ENCODE measurements at places on chromosomes 11 and 22.

DNA sequence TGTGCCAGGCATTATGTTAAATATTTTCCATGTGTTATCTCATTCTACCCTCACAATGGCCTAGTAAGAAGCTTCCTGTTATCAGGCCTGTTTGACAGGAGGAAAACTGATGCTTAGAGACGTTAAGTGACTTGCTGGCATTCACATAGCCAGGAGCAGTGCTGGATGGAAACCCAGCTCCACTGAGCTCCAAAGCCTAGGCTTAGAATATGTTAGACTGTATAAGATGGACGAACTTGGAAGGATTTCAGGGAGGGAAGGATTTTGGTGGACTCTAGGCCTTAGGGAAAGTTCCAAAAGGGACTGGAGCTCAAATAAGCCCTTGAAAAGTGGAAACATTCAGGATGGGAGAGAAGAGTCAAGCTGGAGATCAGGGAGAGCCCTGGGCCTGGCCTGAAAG is 2.1 kb downstream of the CD44 start:
- DNase-seq = no peak

GRCh38 chr22:50296658-50297490 is 10.6 kb downstream of the PLXNB2 start:
- DNase-seq = no peak

GRCh38 chr11:118090545-118091162 is 3.9 kb upstream of the SMIM35 start:
- no peak for DNase-seq

GRCh38 chr11:95042906-95043305 is 6.3 kb upstream of the KDM4F start:
- DNase-seq = no peak

- DNase-seq = no peak
Measured at GRCh38 chr11:1178201-1178885, 20.6 kb downstream of the MUC5AC start.

DNA sequence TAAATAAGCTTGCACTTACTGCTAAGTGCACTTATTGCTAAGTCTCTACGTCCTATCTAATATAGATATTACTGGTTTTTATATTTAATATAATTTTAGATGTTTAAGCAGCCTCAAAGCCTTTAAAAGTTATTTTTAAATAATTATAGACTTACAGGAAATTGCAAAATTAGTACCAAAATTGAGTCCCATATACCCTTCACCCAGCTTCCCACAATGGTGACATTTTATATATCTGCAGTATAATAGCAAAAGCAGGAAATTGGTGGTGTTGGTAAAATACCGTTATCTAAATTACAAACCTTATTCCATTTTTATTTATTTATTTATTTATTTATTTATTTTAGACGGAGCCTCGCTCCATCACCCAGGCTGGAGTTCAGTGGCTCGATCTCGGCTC is 1.9 kb upstream of the AP1B1 start:
- no peak for DNase-seq

- DNase-seq = no peak
Measured at GRCh38 chr11:79259800-79260199, 181.0 kb downstream of the TENM4 start.

DNA sequence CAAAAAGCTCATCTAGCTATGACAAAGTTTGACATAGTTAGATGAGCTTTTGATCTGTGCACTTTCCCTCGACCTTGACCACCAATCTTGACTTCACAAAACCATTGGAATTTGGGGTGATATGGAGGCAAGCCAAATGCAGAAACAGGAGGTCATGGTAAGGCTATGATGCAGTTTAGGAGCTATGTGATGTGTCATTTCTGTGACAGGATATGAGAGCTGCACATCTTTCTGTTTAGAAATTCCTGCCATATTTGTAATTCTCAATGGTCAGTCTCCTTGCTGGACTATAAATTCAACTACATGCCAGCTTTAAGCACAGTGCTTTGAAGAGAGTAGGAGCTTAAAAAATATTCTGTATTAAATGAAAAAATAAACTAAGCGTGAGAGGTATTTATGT is 12.9 kb downstream of the OR51B6 start:
- no peak for DNase-seq

DNA sequence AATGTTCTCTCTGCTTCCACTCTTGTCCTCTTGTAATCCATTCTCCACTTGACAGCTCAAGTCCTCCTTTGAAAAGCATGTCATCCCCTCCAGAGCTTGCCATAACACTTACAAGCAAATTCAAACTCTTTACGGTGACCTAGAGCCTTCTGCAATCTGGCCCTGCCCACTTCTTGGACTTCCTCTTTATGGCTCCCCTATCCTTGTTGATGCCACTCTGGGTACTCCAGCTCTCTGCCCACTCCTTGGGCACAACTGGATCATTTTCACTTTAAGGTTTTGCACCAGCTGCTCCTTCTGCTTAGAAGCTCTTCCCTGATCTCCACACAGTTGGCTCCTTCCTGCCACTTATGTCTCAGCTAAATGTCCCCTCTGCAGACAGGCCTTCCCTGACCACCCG is 217.9 kb downstream of the DSCAML1 start:
- no peak for DNase-seq

- DNase-seq = no peak
Measured at GRCh38 chr11:26227883-26228502, 103.9 kb upstream of the ANO3 start.

DNA sequence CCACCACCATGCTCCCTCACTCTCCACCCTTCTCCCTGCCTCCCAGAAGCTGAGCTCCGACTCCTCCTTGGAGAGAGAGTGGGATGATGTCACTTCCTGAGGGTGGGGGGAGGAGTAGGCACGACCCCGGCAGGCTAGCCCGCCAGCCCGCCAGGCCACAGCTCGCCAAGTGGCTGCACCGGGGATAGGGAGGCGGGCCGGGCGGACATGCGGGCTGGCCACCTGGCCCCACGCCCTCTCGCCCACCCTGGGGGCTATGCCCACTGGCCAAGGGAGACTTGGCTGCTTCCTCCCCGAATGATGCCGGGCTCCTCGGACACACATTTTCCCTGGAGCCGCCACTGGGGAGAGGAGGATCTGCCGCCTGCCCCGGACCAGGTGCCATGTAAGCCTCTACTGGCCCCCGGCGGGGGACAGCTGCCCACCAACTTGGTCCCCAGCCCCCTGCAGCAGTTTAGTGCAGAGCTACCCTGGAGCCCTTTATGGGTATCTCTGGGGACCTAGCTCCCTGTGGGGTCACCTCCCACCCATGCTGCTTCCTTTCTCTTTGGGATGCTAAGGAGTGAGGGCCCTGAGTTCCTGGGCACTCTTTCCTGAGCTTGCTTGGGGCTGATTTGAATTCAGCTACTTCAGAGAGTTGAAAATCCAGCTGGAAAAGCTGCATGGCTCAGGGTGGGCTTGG is 33.7 kb upstream of the MYRF start:
- DNase-seq = no peak

DNA sequence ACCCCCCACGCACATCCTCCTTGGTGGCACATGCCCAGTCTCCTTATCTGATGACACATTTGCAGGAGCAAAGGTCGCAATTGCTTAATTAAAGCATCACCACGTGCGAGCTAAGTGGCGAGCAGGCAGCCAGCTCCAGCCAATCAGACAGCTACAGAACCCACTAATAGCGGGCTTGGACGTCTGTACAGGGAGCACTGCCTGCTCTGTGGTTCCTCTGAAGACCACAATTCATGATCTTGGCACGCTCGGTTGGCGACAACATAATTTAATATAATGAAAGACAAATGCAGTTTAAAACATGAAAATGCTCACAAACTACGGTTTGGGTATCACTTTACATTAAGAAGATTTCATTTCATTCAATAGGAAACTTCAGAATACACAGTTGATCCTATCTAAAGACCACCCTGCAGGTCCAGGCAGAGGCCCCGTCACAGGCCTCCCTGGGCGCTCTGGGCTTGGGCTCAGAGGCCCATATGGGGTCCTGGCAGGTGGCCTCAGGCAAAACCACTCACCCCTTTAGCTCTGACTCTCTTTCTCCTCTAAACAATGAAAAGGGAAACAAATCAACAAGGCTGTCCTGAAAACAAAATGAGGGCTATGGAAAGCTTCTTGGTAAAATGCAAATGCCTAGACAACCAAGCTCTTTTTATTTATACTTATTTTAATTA is 10.4 kb downstream of the PACSIN2 start:
- DNase-seq = no peak

GRCh38 chr11:107496011-107496410 is 38.4 kb upstream of the CWF19L2 start:
- DNase-seq = no peak

- no peak for DNase-seq
Measured at GRCh38 chr22:44526779-44527126, 28.7 kb upstream of the RTL6 start.

DNA sequence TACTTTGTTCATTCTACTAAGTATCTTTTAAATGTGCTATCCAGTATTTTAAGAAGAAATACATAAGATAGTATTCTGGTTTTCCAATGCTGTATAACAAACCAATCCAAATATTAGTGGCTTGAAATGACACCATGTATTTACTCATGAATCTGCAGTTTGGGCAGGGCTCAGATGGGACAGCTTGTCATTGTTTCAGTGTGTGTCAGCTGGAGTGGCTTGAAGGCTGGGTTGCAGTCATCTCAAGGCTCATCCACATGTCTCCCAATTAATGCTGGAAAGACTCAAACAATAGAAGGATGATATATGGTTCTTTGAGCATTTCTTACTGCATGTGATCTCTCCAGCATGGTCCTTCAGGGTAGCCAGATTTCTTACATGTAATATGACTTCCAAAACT is 146.2 kb downstream of the ARHGAP42 start:
- DNase-seq = no peak

DNA sequence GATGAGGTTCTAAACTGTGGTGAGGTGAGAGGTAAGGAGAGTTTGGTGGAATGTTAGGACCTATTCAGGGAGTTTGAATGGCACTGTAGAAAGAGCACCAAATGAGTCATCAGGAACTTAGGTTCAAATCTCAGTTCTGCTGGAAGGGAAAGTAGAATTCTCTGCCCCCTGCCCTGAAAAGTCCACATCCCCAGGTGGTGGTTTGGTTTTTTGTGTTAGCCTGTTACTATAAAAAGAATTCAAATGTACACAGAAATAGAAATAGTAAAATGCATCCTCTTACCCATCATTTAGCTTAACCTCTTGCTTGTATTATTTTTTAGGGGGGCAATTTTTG is 20.2 kb downstream of the PPFIBP2 start:
- no peak for DNase-seq

GRCh38 chr11:76770642-76771445 is 12.3 kb upstream of the TSKU start:
- no peak for DNase-seq

GRCh38 chr11:44256673-44257291 is 53.2 kb downstream of the ALX4 start:
- DNase-seq = no peak

GRCh38 chr22:46464701-46465344 is 72.6 kb downstream of the CELSR1 start:
- DNase-seq = no peak

- no peak for DNase-seq
Measured at GRCh38 chr11:85749884-85750283, 61.1 kb downstream of the SYTL2 start.

- no peak for DNase-seq
Measured at GRCh38 chr11:91880660-91881059, 344.0 kb upstream of the FAT3 start.

GRCh38 chr11:26204101-26204500 is 127.8 kb upstream of the ANO3 start:
- DNase-seq = no peak

DNA sequence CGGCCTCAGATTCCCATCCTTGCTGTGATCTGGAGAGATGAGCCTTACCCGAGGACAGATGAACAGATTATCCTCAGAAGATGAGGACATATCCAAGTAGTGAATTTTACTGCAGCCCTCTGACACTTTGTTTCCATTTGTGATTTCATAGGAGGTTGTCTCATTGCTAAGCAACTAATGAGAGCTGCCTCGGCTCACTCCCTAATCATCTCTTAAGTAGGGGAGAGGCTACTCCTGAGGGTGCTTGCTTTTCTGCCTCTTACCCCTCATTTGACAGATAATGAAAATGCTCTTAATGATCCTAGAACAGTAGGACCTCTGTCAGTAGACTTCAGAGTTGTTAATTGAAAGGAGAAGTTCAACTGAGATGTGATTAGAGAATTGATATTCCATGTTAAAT is 150.9 kb downstream of the TBC1D22A start:
- DNase-seq = no peak

DNA sequence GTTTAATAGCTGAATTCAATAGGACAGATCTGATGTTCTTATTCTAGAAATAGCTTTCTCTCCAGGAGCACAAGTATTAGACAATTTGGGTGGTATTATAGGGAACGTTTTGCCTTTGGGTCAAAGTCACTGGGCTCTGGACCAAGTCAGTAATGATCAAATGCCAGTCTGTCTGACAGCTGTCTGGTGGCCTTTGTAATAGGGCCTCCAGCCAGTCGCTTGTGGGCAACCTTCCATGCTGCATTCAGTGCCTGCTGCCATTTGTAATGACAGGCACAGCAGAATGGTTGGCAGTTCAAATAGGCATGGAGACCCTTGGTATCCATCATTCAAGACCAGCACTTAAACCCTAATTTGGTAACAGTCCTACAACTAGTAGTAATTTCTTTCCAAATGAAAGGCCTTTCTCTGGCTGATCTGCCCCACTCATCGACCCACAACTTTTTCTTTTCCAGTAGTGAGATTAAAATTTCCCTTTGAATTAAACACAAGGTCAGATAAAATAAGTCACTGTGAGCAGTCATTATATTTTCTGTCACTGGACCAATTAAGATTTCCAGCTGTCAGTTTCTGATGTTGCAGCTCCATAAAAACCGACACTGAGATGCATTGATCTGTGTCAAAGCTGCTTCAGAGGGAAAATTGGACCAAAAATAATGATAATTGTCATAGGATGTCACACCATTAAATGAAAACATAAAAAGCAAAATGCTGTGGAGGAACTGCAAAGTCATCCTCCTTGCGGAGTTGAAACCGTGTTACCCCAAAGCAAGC is 1038.1 kb downstream of the LRRC4C start:
- DNase-seq = no peak

GRCh38 chr11:34382532-34383276 is 24.9 kb upstream of the ABTB2 start:
- no peak for DNase-seq

DNA sequence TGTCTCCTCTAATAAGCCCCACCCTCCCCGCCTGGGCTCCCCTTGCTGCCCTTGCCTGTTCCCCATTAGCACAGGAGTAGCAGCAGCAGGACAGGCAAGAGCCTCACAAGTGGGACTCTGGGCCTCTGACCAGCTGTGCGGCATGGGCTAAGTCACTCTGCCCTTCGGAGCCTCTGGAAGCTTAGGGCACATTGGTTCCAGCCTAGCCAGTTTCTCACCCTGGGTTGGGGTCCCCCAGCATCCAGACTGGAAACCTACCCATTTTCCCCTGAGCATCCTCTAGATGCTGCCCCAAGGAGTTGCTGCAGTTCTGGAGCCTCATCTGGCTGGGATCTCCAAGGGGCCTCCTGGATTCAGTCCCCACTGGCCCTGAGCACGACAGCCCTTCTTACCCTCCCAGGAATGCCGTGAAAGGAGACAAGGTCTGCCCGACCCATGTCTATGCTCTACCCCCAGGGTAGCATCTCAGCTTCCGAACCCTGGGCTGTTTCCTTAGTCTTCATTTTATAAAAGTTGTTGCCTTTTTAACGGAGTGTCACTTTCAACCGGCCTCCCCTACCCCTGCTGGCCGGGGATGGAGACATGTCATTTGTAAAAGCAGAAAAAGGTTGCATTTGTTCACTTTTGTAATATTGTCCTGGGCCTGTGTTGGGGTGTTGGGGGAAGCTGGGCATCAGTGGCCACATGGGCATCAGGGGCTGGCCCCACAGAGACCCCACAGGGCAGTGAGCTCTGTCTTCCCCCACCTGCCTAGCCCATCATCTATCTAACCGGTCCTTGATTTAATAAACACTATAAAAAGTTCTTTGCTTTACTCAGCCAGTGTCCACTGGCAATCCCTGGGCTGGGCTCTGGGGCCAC is 14.4 kb downstream of the TSKU start:
- no peak for DNase-seq

Measured in SIG-M5 (cell line).